EH (cell line): ENCODE measurements at places on chromosomes 7 and 10.

DNA sequence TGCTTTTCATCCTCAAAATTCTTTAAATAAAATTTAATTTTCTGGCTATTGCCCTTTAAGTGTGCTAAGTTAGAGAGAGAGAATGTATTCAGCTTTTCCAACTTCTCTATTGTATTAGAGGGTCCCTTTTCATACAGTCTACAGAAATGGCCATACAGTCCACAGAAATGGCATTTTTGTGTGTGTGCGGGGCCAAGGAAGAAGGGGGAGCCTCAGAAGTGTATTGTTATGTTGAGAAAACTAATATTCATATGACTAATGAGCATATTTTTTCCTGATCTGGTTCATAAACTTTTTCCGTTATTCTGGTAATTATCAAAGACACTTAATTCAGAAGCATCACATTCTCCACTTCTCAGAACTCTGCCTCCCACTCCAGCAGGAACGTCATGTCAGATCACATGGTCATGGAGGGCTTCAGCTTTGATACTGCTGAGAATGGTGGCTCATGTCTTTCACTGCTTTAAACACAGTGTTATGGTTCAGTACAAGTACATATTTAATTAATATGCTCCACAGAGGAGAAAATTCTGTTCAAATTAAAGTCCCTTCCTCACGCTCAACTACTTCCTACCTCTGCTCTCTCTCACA is 37.1 kb downstream of the ELMO1 start:
- no peak for DNase-seq

DNA sequence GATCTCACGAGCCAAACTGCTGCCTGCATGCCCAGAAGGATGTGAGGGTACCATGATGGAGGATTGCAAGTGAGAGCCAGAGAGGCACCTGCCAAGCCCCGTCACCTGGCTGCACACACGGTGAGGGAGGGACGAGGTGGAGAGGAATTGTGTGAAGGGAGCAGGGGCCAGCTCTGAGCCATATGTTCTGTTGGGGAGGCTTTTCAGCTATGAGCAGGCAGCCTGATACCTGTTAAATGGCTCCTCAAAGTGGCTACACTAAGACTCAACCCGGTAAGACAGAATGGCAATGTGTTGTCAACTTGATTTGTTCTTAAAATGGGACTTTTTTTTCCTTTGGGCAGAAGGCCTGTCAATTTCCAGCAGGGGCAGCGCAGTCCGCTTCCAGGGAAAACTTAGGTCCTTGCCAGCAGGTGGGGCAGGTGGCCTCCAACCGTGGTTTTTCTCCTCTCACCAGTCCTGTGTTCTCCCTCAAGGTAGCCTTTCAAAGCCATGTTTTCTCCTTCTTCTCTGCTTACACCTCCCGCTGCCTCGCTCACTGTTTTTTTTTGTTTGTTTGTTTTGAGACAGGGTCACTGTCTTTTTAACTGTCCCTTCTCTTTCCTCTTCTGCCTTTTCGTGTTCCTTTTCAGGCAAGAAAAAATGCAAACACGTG is 57.7 kb upstream of the ZNRF2 start:
- no peak for DNase-seq

- no peak for DNase-seq
Observed at GRCh38 chr7:4181446-4181845, 500.6 kb upstream of the FOXK1 start.

DNA sequence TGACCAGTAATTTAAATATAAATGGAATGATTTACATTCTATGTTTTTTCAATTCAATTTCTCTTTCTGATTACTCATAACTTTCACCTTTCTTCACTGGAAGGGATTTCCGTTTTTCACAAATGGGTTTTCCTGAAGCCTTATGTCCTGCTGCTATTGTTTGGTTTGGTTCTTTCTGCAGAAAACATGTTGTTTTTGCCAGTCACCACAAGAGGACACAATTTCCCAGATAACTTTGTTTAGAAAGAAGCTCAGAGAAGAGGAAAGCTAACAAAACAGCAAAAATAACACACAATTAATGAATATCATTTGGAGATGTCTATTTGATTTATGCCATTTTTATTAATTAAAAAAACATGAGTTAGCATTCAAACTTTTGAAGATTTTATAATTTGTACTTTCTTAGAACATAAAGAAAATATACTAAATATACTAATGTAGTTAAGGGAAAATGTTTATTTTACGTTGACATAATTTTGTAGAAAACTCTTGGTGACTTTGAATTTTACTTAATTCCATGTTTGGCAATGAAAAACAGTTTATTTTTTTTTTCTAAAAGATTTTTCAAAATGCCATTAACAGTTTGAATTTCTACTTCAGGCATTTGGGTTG is 4.6 kb upstream of the TWIST1 start:
- peak; percentile 59 for DNase-seq

DNA sequence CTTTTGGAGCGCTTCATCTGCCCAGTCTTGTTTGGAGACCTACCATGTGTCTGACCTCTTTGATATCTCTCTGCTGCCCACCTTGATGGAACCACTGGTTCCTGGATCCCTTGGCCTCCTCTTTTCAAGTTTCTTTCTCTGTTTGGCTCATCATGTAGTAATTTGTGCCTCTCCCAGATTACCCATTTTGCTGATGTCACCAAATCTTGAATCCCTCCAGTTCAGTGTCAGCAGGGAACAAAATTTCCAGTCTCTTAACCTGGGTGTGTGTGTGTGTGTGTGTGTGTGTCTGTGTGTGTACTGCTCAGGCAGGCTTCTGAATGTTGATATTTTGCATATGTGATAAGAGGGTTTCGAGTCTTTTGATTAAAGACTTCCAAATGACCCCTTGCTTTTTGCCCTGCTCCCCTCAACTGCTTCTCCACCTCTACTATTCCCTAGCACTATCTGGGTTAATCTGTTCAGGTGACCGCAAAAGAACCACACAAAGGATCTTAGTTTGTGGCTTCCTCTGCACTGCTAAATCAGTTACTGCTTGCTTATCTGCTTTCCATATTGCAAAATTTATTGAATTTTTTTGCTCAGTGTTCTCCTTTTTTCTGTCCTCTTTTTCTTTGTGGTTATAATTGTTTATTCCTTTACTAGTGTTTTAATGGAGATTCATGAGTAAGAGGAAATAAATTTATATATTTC is 25.7 kb downstream of the MYO3A start:
- DNase-seq: no peak

- no peak for DNase-seq
Observed at GRCh38 chr7:39301543-39301942, 264.7 kb upstream of the YAE1 start.

DNA sequence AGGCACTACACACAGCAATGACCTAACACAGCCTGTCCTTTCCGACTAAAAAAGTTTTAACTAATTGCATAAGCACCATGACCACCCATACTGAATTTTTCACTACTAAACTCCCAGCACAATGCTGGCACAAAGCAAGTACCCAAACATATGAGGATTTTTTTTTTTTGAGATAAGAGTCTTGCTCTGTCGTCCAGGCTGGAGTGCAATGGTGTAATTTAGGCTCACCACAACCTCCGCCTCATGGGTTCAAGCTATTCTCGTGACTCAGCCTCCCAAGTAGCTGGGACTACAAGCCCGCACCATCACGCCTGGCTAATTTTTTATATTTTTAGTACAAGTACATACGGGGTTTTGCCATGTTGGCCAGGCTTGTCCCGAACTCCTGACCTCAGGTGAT is 5.1 kb downstream of the UBE2H start:
- no peak for DNase-seq

GRCh38 chr7:121576148-121576917 is 180.2 kb upstream of the FAM3C start:
- DNase-seq: no peak

GRCh38 chr7:98396768-98397167 is 4.1 kb downstream of the BAIAP2L1 start:
- DNase-seq: no peak

- no peak for DNase-seq
Observed at GRCh38 chr10:114173603-114173920, 441 bp downstream of the CCDC186 start.

GRCh38 chr7:142806957-142807356 is 36.2 kb downstream of the PRSS2 start:
- DNase-seq: no peak

DNA sequence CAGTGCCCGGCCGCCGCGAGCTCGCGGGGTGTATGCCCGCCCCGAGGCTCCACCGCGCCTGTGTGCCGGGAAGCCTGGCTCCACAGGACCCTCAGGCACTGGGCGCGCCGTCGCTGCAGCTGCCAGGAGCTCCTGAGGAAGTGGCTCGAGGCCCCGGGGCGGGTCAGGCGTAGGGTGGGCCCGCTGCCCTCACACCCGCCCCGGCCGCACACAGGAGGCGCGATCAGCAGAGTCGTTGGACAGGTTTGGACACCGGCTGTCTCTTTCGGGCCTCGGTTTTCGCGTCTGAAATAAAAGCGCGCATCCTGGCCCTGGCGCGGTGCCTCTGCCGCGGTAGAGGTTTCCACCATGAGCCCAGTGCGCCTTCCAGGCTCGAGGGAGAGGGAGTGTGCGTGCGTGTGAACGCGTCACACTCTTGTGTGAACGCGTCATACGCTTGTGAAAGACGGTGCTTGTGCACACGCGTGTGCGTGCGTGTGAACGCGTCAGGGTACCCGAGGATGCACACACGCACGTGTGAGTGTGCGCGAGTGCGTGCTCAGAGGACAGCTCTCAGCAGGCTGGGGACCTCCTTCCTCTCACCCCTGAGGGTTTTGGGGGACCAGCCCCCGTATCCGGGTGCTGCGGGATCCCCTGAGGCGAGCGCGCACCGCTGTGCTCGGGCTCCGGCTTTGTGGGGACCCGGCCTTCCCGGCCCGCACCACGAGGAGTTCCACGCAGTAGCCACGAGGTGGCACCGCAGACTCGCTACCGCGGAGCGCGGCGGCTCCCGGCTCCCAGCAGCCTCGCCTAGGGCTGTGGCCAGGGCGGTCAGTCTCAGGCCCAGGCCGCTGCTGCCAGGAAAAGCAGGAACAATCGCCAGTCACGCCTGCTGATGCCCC is 83.8 kb downstream of the BMS1 start:
- peak; percentile 79 for DNase-seq
